Left ventricle myocardium inferior (tissue), 1 donor: ENCODE measurements at places on chromosomes 7 and 10. TPM values are rescaled to one million over a fixed set of nuclear protein-coding genes. Genes with fewer than 3 reads are reported as not detected.

DNA sequence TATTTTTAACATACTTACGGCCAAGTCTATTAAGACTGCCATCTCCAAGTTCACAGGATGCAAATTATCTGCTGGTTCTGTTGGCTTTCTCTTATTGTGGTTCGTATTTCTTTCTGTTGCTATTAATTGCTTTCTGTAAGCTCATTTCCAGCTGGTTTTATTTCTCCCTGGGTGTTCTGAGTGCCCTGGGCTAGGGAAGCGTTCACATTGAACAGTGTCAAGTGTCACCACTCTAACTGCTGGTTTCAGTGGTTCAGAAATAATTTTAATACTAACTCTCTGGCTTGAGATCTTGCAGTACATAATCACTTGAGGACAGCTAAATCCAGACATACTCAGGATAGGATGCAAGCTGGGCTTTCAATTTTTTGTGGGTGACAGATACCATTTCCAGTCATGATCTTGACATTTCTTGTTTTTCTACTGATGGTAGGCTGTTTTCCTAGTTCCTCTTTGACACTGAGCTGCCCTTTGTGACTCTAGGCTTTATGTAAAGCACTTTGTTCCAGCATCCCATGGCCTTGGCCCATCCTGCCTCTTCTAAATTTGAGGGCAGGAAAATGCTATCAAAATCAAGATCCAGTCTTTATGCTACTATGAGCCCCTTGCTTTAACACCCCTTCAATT lies 117.6 kb downstream of the SNX13 start:
- H3K27ac ChIP-seq, result no peak overlapping the region
- no peak overlapping the region for H3K4me3 ChIP-seq
- peaks cover 24% of the 10 kb centered on the region for H3K36me3 ChIP-seq

MYOZ1 gene
- 4.8 TPM for total RNA-seq

GRCh38 chr7:35546691-35547429 lies 148.1 kb downstream of the HERPUD2 start:
- no peaks in the 10 kb centered on the region for H3K36me3 ChIP-seq
- no peak overlapping the region for H3K27ac ChIP-seq
- H3K4me3 ChIP-seq, result no peak overlapping the region

- H3K36me3 ChIP-seq, result no peaks in the 10 kb centered on the region
- no peak for DNase-seq
- H3K4me1 ChIP-seq, result no peaks in the 10 kb centered on the region
These were observed 68.6 kb downstream of the PON1 start for GRCh38 chr7:95255691-95256090.

DNA sequence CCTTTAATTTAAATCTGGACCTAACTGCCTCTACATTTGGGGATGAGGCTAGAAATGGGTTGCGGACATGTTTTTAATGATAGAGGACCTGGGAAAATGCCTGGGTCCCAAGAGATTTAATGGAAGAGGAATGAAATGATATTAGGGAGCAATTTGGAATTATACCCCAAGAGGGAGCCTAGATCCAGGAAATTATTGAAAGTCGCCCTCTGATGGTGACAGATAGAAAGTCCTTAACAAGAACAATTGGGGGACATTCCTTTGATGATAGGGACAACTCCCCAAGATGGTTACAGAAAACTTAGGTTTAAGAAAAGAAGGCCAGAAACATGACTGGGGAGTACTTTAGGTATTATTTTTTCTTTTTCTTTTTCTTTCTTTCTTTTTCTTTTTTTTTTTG lies 9.5 kb upstream of the TSGA13 start:
- H3K36me3 ChIP-seq, result no peaks in the 10 kb centered on the region
- no peak overlapping the region for H3K4me3 ChIP-seq
- no peak for DNase-seq
- H3K4me1 ChIP-seq, result no peaks in the 10 kb centered on the region
- no peaks in the 10 kb centered on the region for H3K27me3 ChIP-seq

DNA sequence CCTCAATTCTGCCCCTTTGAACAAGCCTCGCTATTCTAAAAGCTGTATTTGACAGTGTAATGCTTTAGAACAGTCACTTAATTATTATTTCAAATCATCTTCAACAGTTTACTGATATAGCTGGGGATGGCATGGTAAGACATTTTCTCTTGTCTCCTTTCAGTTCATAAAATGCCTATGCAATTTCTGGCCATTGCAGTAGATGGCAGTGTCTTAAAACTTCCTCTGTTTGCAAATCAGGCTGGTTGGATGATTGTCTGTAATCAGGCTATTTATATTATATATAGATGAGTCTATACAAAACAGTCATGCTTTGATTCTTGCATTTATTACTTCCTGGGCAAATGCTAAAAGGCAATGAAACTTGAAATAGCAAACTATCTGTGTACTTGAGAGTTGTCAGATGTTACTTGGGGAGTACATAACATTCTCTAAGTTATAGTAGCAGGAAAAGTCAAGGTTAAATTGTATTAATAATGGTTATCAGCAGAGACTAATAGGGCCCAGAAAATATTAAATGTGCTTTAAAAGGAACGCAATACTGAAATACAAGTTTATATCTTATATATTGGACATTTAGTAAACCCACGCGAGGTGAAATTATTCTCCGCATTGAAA lies 55.5 kb upstream of the LHFPL3 start:
- no peak overlapping the region for H3K27ac ChIP-seq
- H3K4me1 ChIP-seq, result no peaks in the 10 kb centered on the region
- H3K4me3 ChIP-seq, result no peak overlapping the region
- no peaks in the 10 kb centered on the region for H3K36me3 ChIP-seq

TBXAS1 gene
- total RNA-seq, result 3.9 TPM

GRCh38 chr7:115293628-115294240 lies 371.8 kb downstream of the MDFIC start:
- H3K27ac ChIP-seq, result no peak overlapping the region
- H3K4me3 ChIP-seq, result no peak overlapping the region
- no peaks in the 10 kb centered on the region for H3K27me3 ChIP-seq
- H3K4me1 ChIP-seq, result no peaks in the 10 kb centered on the region
- no peaks in the 10 kb centered on the region for H3K36me3 ChIP-seq

DNA sequence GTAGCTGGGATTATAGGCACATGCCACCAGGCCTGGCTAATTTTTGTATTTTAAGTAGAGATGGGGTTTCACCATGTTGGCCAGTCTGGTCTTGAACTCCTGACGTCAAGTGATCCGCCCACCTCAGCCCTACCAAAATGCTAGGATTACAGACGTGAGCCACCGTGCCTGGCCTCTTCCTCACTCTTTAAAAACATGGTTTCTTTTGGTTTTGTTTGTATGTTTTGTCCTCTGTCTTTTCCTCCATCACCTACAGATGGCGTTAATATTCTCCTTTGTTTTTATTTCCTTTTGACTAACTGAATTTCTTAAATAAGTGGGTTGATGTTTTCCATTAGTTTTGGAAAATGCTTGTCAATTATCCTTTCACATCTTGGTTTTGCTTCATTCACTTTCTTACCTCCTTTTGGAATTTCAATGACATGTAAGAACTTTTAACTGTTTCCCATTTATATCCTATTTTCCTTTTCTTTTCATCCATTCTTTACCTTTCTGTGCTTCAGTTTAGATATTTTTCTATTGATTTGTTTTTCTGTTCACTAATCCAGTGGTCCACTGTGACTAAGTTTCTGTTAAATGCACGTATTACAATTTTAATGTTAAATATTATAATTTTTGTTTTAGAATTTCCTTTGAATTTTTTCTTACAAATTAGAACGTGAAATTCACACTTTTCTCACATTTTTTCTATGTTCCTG lies 104.1 kb downstream of the ZNF467 start:
- H3K27me3 ChIP-seq, result no peaks in the 10 kb centered on the region
- H3K27ac ChIP-seq, result no peak overlapping the region
- no peaks in the 10 kb centered on the region for H3K36me3 ChIP-seq
- DNase-seq, result no peak
- H3K4me3 ChIP-seq, result no peak overlapping the region

TMEM229A gene
- total RNA-seq, result not detected

DNA sequence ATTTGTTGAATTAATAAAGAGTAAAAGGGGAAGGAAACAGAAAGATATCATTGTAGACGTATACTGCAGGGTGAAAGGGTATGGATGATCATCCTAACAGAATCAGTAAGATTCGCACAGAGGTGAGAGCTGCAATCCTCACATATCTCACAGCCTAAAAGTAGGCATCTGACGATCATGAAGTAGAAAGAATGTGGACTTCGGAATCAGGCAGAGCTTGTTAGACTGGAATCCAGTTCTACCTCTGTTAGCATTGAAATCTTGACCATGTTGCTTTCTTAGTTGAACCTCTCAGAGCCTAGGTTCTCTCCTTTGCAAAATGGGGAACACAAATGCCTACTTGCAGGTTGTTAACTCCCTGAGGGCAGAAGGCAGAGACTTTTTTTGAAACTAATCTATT lies 320.0 kb upstream of the C7orf33 start:
- no peak for DNase-seq
- H3K27me3 ChIP-seq, result peaks cover 76% of the 10 kb centered on the region
- H3K4me1 ChIP-seq, result no peaks in the 10 kb centered on the region
- H3K4me3 ChIP-seq, result no peak overlapping the region
- H3K27ac ChIP-seq, result no peak overlapping the region
- no peaks in the 10 kb centered on the region for H3K36me3 ChIP-seq

- H3K27me3 ChIP-seq, result peaks cover 87% of the 10 kb centered on the region
- no peak overlapping the region for H3K4me3 ChIP-seq
- no peaks in the 10 kb centered on the region for H3K36me3 ChIP-seq
- DNase-seq, result no peak
- H3K27ac ChIP-seq, result no peak overlapping the region
These were observed 366.0 kb upstream of the SHH start for GRCh38 chr7:156178214-156178613.

SHH gene
- not detected for total RNA-seq

- no peaks in the 10 kb centered on the region for H3K4me1 ChIP-seq
- no peaks in the 10 kb centered on the region for H3K36me3 ChIP-seq
- H3K27ac ChIP-seq, result no peak overlapping the region
These were observed 122.8 kb downstream of the THSD7A start for GRCh38 chr7:11709196-11709595.

- no peak for DNase-seq
- no peak overlapping the region for H3K27ac ChIP-seq
- H3K36me3 ChIP-seq, result no peaks in the 10 kb centered on the region
- peaks cover 60% of the 10 kb centered on the region for H3K27me3 ChIP-seq
- H3K4me1 ChIP-seq, result no peaks in the 10 kb centered on the region
These were observed 89.1 kb downstream of the NEUROD6 start for GRCh38 chr7:31251441-31251840.

DNA sequence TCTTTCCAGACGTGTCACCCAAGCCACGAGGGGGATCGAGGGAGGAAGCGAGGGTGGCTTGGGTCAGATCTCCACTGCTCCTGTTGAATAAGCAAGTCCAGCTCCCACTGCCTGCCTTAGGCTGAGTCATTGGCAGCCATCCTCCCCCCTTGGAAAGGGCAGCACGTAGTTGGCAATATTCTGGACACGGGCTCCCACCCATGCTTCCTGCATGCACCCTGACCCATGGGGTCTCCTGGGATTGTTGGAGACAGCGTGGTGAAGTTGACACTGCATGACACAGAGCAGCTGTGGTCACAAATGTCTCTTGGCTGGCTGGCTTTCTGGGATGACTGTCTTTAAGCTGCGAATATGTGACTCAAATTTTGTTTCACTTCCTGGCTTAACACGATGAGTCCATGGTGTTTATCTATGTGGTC lies 11.2 kb downstream of the BTBD16 start:
- H3K4me3 ChIP-seq, result no peak overlapping the region
- H3K36me3 ChIP-seq, result no peaks in the 10 kb centered on the region
- no peak overlapping the region for H3K27ac ChIP-seq
- peaks cover 16% of the 10 kb centered on the region for H3K4me1 ChIP-seq

- no peak within 1 kb of the TSS for H3K4me3 ChIP-seq
- no peak for DNase-seq
- no peaks in the 10 kb centered on the region for H3K27me3 ChIP-seq
- no peak within 1 kb of the TSS for H3K27ac ChIP-seq
These were observed at the start of gene OR2F2 for GRCh38 chr7:143934526-143935325. OR2F2 (plus strand) TSS chr7:143935233; CDS start chr7:143935233, 0 bp downstream.

DNA sequence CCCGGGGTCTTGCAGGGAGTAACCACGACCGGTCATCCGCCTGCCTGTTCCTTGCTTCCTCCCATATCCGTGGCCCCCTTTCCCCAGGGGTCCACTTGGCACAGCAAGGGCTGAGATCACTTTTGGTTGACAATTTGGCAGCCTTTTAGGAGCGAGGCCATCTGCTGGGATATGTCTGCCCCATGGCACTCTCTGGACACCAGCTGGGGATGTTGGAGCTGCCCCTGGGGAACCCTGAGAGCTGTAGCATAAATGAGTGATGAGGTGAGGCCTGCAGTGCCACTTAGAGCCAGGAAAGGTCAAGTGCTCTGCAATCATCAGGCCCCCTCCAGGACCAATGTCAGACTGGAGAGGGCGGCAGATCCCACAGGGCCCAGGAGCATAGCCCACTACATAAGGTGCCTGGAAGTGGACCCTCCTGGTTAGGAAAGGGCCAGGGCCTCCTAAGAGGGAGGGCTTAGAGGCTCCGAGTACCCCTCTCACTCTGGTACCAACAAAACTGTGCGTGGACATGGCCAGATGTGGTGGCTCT lies 92.1 kb downstream of the HIP1 start:
- peaks cover 24% of the 10 kb centered on the region for H3K4me1 ChIP-seq
- H3K4me3 ChIP-seq, result no peak overlapping the region
- no peak overlapping the region for H3K27ac ChIP-seq
- DNase-seq, result no peak
- H3K27me3 ChIP-seq, result no peaks in the 10 kb centered on the region

OR13A1 gene
- not detected for total RNA-seq

- peaks cover 30% of the 10 kb centered on the region for H3K27me3 ChIP-seq
- H3K4me3 ChIP-seq, result no peak overlapping the region
- H3K27ac ChIP-seq, result no peak overlapping the region
These were observed 828 bp upstream of the KEL start for GRCh38 chr7:142962991-142963390.

GRCh38 chr10:12908773-12909172 lies 92.7 kb downstream of the CCDC3 start:
- no peaks in the 10 kb centered on the region for H3K4me1 ChIP-seq
- H3K36me3 ChIP-seq, result no peaks in the 10 kb centered on the region
- no peak overlapping the region for H3K27ac ChIP-seq
- H3K4me3 ChIP-seq, result no peak overlapping the region
- H3K27me3 ChIP-seq, result peaks cover 29% of the 10 kb centered on the region

DNA sequence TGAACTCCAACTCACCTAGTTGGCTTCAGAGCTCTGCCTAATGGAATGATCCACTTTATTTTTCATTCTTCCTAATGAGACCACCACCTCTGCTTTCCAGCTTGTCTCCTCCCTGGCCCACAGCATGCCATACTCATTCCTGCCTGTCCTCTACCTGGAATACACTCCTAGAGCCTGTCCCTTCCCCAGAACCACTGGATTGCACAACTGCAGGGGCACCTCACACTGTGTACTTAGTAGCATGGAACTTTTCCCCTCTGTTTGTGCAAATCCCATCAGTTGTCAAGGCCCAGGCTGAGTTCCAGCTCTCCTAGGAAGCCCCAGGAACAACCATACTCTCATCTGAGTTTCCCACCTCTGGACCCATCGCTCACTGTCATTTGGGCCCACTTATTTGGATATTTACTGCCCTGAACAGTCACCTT lies 15.6 kb downstream of the ALDH18A1 start:
- H3K27me3 ChIP-seq, result no peaks in the 10 kb centered on the region
- H3K4me1 ChIP-seq, result no peaks in the 10 kb centered on the region
- H3K27ac ChIP-seq, result no peak overlapping the region
- peaks cover 44% of the 10 kb centered on the region for H3K36me3 ChIP-seq
- no peak overlapping the region for H3K4me3 ChIP-seq
